Parietal lobe (tissue), 2 donors: ENCODE measurements at places on chromosomes 7 and 10. TPM values are rescaled to one million over a fixed set of nuclear protein-coding genes. Genes with fewer than 3 reads are reported as not detected.

The FBXL13 gene
- 5.6 TPM for total RNA-seq

The GOLGA7B gene
- 16.6 TPM for total RNA-seq

The LIPJ gene
- 3.8 TPM for total RNA-seq

The TDRD1 gene
- total RNA-seq = under 0.01 TPM

The TRIP6 gene
- total RNA-seq = 3.8 TPM

The PTPN20 gene
- 17.5 TPM for total RNA-seq

The PITX3 gene
- not detected for total RNA-seq

The ICA1 gene
- 32.2 TPM for total RNA-seq

The PIK3AP1 gene
- 3.1 TPM for total RNA-seq
